ENCODE measurements at places on chromosomes 1 and 21.

DNA sequence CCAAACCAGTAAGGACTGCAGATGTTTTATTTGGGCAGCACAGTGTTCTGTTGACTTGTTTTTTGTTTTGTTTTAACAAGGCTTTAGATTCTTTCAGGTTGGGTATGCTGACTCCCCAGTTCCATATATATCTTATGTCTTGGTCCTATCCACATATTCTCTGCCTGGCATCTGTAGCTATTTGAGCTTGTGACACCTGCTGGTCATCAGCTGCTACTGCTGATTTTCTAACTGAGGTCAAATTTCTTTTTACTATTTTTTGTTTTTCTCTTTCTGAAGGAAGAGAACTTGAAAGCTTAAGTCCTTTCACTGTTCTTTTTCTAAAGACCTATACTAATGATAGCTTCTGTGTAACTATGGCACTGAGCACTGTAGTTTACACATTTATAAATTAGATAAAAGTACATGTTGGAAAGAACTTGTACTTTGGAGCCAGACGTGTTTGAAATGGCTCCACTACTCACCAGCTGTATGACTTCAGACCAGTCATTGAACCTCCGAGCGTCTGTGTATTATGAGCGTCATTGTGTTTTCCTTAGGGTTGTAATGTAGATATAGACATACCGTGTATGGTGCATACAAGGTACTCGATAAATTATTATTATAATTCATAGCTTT lies 109.4 kb downstream of the NRDC start:
- DNase-seq, result peak; percentile 13

DNA sequence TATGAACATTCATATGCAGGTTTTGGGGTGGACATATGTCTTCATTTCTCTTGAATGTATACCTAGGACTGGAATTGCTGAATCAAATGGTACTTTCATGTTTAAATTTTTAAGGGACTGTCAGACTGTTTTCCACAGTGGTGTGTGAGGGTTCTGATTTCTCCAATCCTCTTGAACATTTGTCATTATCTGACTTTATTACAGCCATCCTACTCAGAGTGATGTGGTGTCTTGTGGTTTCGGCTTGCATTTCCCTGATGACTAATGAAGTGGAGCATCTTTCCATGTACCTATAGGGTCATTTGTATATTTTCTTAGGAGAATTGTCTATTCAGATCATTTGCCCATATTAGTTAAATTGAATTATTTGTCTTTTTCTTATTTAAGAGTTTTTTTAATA lies 35.4 kb upstream of the ZNF281 start:
- no peak for DNase-seq

DNA sequence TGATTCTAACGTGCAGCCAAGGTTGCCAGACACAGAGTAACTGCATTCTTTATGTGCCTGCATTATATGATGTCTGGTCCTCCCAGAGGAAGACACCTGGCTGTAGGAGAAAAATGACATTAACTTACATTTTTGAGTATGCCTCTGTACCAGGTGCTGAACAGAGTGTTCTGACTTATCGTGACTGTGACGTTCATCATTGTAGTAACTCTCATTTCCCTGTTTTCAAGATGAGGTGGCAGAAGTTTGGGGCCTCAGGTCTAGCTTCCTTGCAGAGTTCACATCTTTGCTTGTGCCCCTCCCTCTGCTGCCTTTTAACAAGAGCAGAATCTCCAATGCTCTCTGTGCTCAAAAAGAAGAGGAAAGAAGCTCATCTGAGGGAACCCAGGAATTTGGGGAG lies 488.0 kb downstream of the AJAP1 start:
- DNase-seq, result no peak

DNA sequence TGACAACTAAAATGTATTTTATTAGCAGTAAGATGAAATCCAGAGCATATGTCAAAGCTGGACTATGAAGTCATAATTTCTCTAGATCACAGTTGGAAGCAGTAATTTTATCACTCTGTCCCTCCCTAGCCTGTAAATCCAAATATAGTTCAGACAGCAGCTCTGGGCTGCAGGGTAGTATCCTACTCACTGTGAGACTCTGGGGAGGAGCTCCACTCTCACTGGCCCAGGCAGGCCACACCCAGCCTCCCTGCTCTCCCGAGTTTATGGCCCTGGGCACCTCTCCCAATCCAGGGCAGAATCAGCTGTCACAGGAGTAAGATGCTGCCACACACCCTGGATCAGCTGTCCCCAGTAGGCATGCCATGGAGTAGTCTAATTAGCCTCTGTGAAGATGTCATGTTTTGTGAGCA lies 131.1 kb downstream of the HLCS start:
- DNase-seq, result no peak

All from 8988T (cell line).